Stimulated activated CD4-positive, alpha-beta T cell treated with anti-CD3 and anti-CD28 coated beads, Interleukin-1b, Interleukin-23, amount 100 ng/mL, for 1 hour (primary cell): ENCODE measurements at places on chromosomes 4 and X.

- no peak for DNase-seq
Observed at GRCh38 chr4:77465271-77465670, 140.3 kb upstream of the CXCL13 start.

- DNase-seq, result no peak
Observed at GRCh38 chr4:152079543-152080293, 318.9 kb upstream of the GATB start.

- no peak for DNase-seq
Observed at GRCh38 chr4:12875640-12876243, 608.4 kb downstream of the RAB28 start.

- DNase-seq, result no peak
Observed at GRCh38 chr4:113776679-113777078, 15.1 kb upstream of the CAMK2D start.

DNA sequence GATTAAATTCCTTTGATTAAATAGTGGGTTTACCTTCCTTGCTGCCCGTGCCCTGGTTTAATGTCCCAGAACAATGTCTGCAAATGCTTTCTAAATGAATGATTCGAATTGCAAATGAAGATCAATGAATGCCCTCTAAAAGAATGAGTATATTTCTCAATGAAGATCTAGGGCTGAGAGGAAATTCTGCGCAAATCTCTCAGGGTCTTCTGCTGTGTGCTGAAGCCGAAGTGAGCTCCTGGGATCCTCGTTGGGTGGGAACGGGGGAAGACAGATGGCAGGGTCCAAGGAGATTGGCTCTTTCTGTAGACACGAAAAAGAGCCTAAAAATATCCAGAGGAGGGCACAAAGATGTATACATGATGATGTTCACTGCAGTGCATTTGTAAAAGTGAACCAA is 224.8 kb downstream of the STIM2 start:
- DNase-seq, result no peak

- DNase-seq, result no peak
Observed at GRCh38 chrX:130343411-130343810, 3.7 kb downstream of the SLC25A14 start.

- DNase-seq, result no peak
Observed at GRCh38 chrX:28491941-28492340, 95.3 kb upstream of the IL1RAPL1 start.

GRCh38 chr4:37994569-37994968 is 34.4 kb downstream of the PTTG2 start:
- DNase-seq, result no peak

DNA sequence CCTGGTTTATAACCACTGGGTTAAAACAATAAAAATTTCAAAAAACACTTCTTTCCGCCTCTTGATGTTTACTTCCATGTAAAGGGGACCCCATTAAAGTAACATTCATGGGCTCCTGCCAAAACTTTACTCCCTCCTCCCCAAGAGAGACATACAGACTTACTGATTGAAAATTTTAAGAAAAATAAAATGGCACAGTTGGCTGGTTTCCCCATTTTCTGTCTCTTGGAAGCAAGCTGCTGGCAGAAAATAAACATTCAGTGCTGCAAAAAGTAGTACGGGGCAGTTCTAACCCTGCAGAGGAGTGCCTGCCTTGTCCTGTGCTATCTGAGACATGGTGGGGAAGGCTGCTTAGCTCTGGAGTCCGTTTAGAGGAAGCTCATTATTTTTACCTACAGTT is 187.3 kb upstream of the INTU start:
- no peak for DNase-seq

GRCh38 chrX:18702362-18703195 is 4.9 kb upstream of the PPEF1 start:
- DNase-seq, result no peak

GRCh38 chr4:126071346-126072333 is 756.9 kb downstream of the FAT4 start:
- DNase-seq, result no peak

GRCh38 chr4:15690020-15690809 is 8.6 kb downstream of the FAM200B start:
- no peak for DNase-seq

DNA sequence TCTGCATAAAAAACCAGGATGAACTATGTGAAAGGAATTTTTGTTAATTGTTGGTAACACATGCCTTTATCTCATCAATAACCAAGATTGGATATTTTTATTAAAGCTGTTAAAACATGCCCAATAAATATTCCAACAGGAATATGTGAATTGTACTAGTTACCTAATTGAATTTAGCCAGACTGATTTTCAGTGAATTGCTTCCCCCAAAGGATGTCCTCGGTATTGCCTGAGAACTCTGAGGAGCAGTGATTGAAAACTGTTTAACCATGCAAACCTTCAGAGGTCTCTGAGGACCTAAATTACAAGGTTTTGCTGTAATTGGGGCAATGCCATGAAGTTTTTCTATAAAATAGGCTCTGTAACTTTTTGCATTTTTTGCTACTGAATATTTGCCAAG is 66.6 kb downstream of the BLTP1 start:
- no peak for DNase-seq

- no peak for DNase-seq
Observed at GRCh38 chrX:38247051-38247450, 26.4 kb upstream of the SRPX start.

DNA sequence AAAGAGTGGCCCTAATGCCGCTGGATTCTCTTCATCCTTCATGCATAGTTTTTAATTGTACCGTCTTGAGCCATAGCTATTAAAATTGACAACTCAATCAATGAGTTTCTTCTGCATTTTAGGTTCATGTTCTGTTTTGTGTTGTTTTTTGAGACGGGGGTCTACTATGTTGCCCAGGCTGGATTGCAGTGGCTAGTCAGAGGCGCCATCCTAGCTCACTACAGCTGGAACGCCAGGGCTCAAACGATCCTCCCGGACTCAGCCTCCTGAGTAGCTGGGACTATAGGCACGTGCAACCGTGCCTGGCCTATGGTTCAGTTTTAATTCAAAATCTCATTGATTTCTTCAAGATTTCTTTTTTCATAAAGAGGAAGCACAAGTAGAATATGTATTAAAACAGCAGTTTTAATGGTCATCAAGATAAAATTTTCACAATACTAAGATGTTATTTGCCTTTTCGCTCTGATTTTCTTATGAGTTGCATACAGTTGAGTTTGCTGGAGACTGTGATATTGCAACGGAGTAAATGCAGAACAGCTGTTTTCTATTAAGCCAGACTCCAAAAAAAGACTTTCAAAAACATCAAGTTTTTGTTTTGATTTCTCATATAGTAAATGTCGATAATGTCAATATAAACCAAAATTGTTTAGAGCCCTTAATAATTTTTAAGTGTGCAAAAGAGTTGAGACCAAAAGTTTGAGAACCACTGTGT is 1.1 kb upstream of the STX18 start:
- DNase-seq, result no peak

GRCh38 chr4:100190643-100191600 is 654 bp upstream of the DDIT4L start:
- DNase-seq, result no peak

GRCh38 chr4:102501447-102501696 is 213 bp downstream of the NFKB1 start:
- no peak for DNase-seq

DNA sequence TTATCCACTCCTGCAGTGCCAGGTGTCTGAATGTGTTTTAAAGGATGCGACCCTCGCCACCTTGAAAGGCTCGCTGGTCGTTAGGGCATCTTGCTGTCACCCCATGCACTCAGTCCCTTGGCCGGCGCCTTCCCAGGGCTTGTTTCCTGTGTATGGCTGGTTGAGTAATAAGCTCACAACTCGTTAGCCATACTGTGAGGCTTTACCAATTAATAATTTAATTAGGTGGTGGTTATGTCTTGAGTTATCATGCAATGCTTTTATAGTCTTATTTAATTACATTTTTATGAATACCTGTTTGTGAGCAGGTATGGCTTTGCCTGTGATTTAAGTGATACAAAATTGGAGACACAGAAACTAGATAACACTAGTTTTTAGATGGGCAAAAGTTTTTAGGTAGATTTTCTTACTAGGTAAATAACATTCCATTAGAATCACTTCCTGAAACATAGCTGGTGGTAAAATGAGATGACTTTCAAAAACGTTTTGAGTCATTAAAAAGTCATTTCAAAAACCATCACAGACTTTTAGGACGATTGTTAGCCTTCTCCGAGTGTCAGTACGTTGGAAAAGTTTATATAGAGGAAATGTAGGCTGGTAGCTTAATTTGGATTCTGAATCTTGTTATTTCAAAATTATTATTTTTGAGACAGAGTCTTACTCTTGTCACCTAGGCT is 18.2 kb downstream of the PTTG2 start:
- no peak for DNase-seq

DNA sequence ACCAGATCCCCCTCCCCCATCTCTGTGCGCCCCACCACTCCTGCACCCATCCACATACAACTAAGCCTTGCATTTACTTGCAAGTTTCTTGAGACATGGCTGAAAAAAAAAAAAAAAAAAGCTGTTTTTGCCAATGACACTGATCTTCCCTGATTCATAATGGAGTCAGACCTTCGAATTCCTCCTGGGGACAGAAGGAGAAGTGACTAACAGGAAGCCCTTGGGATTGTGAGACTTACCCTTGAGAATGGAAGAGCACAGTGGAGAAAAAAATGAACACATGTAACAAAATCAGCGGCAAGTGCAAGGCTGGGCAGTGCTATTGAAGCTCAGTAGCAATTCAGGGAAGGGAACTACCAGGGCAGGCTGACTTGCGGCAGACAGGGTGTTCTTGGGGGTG is 288.4 kb downstream of the BCOR start:
- DNase-seq, result no peak

DNA sequence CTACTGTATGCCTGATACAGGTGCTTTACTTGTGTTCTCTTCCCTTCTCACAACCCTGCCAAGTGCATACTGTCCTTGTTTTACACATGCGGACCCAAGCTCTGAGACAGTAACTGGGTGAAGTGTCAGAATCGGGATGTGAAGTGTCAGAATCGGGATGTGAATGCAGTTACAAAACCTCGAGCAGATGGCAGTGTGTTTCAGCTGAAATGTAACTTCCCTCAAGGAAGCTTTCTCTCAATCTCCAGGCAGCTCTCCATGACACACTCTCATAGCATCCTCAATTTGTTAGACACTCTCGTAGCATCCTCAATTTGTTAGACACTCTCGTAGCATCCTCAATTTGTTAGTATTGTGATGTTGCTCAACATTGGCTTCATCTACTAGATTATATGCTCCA is 1.1 kb upstream of the HPSE start:
- no peak for DNase-seq

DNA sequence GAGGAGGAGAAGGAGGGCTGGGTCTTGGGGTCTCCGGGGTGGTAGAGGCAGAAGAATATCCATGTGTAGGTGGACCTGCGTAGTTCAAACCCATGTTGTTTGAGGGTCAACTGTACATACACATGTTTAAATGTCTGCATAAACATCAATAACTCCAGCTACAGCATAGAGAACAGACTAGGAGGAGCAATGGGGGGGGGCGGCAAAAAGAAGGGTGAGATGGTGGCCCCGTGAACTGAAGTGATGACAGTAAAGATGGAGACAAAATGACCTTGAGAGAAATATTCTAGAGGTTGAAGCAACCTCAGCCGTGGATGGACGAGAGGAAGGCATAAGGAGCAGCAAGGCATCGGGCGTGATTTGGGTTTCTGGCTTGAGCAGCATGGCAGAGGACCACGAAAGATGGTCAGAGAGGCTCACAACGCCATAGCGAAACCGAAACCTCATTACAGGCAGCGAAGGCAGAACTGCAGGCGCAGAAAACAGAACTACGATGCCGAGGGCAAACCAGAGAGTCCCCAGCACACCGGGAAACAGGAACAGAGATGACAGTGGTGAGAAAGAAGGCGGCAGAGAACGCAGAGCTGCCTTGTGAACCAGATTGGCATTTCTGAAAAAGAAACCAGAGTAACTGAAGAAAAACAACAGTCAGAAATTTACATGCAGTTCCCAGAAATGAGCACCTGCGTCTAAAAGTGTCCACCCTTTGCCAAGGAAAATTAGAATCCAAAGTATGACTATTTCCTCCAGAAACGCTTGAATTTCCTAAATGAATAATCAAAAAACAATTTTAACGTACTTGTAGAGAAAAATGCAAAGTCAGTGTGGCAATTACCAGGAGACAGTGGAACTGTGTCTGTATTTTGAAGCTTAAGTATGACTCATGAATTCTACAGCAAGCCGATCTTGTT is 50.3 kb upstream of the ENPP6 start:
- DNase-seq, result no peak

DNA sequence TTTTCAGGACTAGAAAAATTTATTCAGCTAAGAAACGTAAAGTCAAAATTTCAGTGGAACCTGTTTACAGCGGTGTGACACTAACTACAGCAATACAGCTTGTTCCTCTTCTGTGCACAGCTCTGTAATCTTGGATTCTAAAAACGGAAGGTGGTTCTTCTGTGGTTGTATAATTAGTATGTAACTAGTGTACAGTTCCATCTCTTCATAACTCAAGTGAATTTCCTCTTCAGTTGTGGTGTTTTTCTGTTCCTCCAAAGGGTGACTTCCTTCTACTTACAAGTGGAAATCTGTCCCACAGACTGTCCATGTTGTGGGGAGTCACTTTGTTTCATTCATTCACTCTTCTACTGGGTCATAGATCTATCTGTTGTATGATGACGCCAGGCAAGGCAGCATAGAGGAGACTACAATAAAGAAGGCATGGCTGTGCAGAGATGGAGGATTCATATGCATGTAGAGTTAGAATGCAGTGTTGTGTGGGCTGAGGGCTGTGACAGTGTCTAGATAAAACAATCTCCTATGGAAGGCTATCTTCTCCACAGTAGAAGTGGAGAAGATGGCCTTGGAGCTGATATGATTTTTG is 5.4 kb downstream of the DAPP1 start:
- no peak for DNase-seq

DNA sequence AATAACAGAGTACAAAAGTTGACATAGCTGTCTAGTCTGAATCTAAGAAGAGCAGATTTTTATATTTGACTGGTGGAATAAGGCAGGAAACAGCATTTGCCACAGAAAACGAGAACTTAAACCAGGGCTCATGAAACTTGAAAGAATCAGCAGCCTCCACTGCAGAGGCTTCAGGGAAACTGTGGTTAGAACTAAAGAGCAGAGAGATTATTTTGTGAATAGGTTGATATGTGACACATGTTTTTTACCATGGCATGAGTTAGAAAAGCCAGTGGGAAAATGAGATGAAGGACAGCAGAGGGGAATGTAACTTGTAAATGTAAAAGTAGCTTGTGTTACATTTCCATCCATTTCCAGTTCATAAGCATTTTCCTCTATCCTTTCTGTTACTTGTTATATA is 63.7 kb upstream of the CAMK2D start:
- DNase-seq, result no peak

DNA sequence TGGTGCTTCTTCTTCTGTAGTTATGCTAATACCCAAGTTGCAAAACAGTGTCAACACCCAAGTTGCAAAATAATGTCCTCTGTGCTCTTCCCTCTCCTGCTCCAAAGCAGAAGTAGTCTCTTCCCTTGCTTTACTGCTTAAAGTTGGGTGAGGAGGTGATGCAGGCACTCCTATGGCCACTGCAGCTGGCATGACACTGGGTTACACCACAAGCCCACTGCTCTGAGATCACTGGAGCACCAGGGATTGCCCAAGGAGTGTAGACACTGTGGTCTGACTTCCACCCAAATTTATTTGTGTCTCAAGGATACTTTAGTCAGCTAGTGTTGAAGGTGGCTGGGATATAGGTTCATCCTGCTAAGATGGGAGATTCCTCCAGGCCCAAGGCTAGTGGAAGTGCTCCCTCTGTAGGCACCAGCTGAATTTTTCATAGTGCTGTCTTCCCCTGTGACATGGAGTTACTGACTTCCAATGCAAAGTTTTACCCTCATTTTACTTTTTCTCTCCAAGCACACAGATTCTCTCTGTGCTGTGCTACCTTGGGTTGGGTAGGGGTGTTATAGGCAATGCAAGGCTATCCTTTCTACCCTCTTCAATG is 196.2 kb upstream of the TENT5D start:
- no peak for DNase-seq

GRCh38 chr4:38060829-38061431 is 100.7 kb downstream of the PTTG2 start:
- DNase-seq, result no peak
